MM.1S (cell line): ENCODE measurements at places on chromosomes 2 and 18.

GRCh38 chr2:120511536-120511935 is 165.6 kb downstream of the INHBB start:
- DNase-seq = no peak

DNA sequence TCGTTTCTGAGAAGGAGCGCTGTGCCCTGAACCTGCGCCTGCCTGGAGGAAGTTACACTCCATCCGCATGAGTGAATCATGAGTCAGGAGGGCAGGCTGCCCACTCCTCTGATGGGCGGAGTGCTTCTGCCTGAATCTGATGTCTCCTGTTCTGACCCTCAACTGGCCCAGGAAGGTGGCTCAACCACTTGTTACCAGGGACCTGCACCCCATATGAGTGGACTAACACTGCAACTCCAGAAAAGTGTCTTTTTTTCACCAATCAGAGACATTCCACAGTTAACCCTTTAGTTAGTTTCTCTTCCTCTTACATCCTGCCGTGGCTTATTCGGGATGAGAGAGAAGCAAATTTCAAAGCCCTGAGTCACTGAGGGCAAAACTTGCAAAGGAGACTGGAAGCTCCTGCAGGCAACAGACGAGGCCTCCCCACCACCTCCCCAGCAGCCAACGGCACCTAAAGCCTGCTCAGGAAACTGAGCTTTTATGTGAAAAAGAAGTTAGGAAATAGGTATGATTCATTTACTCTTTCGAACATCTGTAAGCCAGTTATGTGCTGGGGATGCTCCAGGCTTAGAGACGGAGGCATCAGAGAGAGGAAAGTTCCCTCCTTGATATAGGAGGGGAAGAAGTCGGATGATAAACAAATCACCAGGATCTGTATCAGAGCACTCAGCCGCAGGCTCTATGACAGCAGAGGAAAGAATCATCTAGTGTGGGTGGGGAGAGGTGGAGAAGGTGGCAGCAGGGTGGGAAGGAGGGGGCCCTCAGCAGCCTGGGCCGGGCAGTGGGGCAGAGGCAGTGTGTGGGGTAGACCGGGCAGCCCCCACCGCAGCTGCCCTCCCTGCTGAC is 30.9 kb downstream of the MBP start:
- DNase-seq = no peak

- no peak for DNase-seq
These were observed 9.9 kb downstream of the MYT1L start for GRCh38 chr2:2321200-2321540.

DNA sequence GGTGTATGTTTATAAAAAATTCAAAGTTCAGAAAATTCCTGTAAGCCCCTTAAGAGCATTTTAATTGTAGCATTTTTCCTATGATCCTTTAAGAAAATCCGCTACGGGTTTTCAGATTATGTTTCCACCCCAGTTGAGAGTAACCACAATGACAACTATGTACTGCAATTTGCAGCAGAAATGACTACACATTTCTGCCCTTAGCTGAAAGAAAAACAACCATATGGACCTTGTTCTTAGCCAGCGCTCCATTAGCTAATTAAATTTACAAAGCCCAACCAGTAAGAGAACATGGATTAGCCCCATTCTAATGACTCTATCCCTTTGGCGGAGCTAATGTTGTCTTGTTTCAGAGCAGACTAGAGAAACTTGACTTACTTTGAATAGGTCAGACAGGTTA is 247.6 kb downstream of the SLC8A1 start:
- no peak for DNase-seq

DNA sequence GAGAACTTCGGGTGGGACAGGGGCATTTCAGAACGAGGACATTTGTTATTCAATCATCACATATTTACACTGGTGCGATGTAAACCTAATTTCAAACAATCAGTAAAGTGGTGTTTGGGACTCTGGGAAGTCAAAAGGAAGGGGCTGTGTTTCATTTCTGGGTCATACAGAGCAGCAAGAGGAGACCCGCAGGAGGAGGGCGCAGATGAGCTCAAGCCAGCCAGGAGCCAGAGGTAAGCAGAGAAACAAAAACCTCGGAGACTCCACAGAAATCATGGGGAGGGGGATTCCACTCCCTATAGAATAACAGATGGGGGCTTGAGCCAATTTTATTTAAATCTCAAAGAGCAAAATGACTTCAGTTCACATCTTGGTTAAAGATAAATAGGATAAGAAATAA is 55.4 kb downstream of the NEB start:
- no peak for DNase-seq

- DNase-seq = no peak
These were observed 398.4 kb upstream of the CWC22 start for GRCh38 chr2:180405520-180405919.

DNA sequence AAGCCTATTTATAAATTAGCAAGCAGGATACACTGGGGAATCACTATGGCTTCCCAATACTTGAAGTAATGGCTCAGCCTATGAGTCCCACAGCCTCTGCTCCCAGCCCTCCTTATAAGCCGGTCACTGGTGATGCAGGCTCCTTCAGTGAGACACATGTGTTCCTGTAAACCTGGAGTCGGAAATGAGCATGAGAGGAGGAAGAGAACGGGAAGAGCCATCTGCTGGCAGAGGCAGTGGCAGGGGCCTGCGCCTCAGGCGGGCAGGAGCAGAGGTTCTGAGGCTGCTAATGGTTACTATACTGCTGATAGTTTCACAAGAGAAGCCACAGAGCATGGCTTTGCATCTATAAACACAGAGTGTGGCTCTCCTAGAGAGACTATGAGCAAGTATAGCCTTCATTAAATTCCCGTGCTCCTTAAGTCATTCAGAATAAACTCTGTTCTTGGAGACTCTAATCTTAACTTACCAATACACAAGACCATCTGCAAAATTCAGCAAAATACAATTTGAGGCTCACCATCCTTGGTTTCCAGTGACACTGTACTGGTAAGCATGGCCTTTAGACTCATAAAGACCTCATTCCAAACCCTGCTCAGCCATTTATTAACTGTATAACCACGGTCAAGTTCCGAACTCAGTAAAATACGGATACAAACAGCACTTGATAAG is 63.3 kb downstream of the FBXO15 start:
- no peak for DNase-seq

- peak; percentile 17 for DNase-seq
These were observed 23.1 kb upstream of the KLF7 start for GRCh38 chr2:207188626-207189419.

DNA sequence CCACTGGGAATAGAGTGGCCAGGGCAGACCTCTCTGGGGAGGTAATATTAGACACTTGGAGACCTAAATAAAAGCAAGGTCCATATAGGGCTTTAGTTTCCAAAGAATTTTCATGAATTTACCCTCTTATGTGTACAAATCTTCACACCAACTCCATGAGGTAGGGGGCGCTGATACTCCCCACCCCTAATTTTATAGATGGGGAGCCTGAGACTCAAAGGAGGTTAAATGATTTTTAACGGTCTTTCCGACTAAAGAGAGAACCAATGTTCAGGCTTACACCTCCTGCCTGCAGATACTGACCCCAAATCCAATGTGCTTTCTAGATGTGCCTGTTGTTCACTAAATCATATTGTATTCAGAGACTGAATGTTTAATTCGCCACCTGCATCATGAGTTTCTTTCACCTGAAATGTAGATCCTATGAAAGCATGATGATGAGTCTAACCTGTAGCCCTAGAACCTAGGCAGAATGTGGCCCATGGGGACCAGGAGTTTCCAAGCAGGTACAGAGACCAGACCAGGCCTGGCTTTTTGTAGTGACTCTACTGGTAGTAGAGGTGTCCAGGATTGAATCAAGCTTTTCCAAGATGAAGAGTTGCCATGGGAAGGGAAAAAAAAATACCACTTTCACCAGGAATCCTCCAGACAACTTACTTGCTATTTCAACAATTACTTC is 16.8 kb upstream of the PAX3 start:
- peak; percentile 5 for DNase-seq

DNA sequence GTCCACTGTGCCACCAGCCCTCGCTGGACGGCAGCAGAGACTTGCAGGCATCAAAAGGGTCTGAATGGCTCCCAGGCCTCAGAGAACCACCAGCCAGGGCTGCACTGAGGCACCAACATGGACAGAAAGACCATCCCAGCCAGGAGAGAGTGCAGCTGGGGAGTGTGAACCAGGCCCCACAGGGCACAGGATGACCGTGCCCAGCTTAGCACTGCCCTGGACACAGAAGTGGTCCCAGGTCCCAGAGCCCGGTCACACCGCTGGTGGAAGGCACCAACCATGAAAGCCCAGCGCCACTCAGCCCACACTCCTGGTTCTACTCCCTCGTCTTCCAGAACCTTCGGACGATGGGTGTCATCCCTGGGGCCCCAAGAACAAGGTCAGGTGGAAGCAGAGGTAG is 20.5 kb downstream of the AQP12A start:
- DNase-seq = no peak

GRCh38 chr2:181738563-181738962 is 58.2 kb upstream of the NEUROD1 start:
- DNase-seq = no peak

- no peak for DNase-seq
These were observed 88.3 kb downstream of the SLC8A1 start for GRCh38 chr2:40363631-40364030.

GRCh38 chr2:206230060-206230762 is 44.3 kb upstream of the ZDBF2 start:
- peak; percentile 56 for DNase-seq

DNA sequence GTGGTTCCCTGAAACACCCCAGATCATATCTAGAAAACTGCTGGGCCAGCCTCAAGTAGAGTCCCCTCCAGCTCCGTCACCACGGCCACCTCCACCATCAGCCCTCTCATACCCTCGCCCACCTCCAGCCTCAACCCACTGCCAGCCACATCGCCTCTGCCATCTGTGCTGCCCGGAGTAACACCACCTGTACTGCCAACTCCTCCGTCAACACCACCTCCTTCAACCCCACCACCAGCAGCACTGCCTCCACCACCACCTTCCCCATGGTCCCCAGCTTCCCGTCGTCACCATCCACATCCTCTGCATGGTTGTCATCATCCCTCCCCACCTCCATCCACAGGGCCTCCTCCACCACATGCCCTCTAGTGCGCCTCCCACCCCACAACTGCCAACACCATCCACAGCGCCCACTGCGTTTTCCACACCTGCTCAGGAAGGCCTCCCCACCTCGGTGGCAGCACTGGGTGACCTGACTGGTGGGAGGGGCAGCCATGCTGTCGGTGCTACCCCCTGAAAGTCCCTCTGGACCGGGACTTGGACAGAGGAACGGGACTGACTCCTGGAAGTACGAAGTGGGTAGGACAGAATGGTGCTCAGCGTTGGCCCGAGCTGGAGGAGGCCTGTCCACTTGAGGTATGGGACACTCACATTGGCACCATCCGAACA is 1.6 kb downstream of the SNED1 start:
- DNase-seq = no peak

DNA sequence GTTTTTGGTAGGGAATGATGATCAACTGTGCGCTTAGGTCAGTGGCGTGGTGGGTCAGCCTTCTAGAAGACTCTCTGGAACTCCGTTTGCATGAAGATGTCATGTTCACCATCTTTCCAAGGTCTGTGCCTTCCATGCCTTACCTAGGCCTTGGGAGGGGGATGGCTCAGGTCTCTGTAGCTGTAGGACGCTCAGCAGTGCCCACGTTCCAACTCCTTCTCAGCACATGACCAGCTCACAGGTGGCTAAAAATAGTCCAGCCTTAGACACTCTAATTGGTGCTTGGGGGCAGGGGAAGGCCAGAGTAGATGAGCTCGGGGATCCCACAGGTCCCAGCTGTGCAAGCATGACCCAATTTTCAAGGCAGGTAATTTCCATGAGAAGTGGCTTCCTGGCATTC is 42.3 kb upstream of the TEX51 start:
- no peak for DNase-seq

DNA sequence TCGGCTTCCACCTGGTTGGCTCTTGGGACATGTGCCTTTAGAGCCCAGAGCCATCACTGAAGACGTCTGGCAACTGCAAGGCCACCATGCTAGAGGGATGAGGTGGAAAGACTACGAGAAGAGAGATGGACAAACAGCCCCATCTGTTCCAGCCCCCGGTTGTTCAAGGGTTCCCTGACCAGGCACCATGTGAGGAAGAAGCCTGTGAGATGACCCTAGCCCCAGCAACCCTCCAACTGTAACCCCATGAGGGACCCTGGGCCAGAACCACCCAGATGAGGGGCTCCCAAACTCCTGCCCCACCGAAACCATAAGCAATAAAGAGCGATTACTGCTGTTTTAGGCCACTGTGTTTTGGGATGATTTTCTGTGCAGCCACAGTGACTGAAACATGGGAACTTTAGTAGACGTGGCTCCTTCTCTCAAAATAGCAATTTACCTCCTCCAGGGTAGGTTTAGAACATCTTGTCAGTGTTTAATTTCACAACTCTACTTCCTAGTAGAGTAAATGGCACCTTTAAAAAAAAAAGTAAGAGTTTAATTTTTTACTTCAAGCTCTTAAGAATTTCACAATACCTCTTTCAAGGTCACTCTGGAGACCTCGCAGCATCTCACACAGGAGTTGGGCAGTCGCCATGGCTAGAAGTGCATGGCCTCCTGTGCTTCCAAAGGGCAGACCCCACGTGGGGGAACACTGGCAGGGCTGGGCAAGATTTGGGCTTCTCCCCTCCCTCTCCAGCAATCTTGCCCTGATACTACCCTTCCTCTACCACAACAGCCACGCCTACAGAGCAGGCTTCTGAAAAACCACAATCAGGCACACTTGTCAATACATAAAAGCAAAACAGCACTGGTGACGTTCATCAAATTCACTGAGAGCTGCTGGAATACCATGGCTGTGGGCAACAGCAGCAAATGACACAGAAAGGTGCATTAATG is 48.8 kb downstream of the TMEM163 start:
- no peak for DNase-seq

DNA sequence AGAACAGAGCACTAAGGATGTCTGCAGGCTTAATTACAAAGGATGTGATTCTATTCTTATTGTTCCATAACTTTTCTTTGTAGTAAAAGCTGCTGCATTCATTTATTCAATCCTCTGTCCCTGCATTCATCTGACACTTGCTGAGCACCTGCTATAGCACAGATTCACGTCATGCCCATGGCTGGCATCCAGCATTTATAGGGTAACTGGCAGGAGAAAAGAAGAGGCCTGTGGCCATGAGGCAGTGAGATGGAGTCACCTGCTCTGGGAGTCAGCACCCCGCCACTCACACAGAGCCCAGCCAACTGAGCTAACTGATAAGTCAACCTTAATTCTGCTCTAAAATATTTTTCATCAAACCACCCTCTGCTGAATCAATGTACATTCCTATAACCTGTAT is 18.3 kb upstream of the CDC42EP3 start:
- no peak for DNase-seq

DNA sequence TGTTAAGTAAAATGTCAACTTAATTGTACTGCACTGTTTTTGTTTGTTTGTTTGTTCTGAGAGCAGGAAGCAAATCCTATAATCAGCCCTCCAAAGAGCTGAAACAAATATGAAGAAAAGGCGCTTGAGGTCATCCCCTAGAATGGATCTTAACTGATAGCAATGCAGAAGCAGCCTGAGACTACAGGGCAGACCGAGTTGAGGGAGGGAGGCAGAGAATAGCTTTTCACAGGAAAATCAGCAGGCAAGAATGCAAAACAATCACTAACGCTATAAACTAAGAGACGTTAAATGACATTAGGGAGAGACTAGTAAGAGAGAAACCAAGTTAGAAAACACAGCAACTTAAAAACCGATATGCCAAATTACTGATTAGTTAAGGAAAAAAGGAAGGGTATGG is 37.2 kb downstream of the GALNT1 start:
- DNase-seq = no peak
